DMS53 (cell line): ENCODE measurements at places on chromosomes 16 and 17.

DNA sequence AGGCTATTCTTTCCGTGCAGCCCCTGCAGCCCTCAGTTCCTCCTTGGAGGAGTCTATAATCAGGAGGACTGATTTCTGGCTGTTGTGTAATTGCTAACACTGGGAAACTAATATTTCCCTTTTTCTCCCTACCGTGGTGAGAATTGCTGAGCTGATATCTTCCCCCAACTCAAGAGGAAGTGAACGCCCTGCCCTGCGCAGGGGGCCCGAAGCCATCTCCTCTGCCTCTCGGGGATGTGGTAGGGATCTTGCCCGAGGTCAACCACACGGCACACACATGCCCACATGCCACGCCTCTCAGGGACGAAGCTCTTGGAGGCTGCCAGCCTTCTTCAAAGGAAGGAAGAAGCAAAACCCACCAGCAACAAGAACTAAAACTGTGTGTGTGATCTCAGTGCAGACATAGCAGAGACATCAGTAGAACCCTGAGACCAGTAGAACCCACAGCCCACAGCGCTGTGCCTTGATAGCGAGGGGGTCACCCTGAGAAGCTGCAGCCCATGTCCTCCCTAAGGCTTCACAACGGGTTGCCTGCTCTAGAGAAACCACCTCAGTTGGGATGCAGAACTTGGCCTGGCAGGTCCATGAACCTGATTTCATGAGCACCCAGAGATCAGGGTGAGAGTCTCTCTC lies 8.9 kb upstream of the ULK2 start:
- no peak for DNase-seq

- DNase-seq = no peak
Observed at GRCh38 chr16:68997564-68997963, 107.9 kb upstream of the HAS3 start.

- DNase-seq = no peak
Observed at GRCh38 chr17:75465039-75465438, 8.6 kb downstream of the TMEM94 start.

DNA sequence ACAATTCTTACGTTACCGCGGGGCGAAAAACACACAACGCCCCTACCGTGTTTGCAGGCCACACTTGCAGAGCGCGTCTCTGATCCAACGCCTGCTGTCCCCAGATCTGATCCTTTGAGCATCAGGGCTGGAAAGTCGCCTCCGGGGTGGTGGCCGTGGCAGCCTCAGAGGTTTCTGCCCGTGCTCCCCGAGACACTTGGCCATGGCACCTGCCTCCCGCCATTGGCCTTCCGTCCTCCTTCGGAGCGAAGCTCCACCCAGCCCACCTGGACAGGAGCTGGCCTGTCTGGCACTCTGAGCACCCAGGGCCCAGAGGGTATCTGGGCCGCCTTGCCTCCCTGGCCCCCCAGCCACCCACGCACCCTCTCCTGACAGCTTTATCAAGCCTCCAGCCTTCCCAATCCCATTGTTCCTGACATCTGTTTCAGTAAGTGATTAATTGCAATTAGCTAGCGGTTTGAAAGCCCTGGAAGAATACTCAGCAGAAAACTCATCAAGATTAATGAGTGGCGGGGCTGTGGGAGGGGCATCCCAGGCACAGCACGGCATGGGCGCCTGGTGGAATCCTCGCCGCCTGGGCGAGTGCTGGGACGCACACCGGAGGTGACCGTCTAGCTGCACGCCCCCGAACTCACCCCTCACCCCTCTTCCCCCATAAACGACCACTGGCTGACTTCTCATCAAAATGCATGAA lies 181.5 kb upstream of the GSE1 start:
- no peak for DNase-seq

GRCh38 chr17:45116434-45117016 lies 15.8 kb downstream of the PLCD3 start:
- no peak for DNase-seq

DNA sequence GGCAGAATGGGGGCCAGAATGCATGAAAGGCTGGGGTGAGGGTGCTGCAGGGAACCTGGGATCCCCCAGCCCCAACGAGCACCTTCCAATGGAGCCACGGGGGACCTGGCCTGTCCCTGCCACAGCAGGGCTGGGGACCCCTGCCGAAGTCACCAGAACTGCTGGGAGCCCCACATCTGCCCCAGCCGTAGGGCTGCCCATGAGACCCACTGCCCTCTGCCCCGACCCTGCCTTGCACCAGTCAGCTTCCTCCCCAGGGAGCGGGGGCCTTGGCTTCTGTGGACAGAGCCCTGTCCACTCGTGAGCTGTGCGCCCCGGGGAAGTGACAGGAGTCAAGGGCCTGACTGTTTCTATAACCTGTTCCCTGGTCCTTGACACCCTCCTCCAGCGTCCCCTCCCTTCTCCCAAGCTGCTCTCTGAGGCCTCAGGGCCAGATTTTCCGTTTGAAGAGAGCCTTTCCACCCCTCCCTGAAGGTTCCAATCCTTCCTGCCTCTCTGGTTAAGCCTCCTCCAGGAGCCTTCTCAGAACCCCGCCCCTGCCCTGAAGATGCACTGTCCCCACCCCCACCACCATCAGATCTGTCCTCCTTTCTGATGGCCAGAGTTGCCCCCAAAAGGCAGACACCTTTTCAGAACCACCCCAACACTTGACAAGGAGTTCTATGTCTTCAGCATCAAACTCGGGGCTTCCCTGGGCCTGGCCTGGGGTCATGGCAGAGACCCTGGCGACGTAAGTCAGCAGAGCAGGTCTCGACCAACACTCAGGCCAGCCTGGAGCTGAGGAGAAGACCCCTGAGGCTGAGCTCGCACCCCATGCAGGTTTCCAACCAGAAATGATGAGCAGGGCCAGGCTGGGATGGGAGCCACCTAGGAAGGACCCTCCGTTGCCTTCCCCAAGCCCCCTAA lies 10.7 kb upstream of the PRR29 start:
- DNase-seq = peak; percentile 19

DNA sequence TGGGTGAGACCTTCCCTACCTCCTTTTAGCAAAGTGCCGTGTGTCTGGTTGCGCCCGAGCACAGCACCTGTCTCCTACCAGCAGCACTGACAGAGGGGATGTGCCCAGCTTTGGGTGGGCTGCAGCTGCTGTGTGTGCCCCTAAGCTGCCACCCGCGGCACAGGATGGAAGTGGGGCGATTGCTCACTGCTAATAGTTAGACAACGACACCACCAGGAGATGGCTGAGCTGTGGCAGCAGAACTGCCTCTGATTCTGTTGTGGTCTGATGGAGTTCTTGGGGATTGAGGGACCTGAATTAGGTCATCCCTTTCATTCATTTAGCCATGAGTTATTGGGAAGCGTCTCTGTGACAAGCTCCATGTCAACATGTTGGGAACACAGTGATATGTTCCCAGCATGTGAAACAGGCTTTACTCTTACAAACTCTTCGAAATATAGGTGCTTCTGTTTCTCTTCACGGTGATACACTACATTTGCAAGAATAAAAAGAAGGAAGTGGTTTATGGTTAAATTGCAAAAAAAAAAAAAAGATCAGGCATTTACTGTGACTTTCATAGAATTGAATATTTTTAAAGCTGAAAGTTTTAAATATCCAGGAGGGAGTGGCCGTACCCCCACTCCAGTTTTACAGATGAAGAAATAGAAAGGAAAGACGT lies 184.4 kb downstream of the MAF start:
- DNase-seq = no peak

GRCh38 chr16:28191364-28191960 lies 20.3 kb downstream of the XPO6 start:
- no peak for DNase-seq

GRCh38 chr17:1713878-1714426 lies 3.8 kb upstream of the TLCD2 start:
- peak; percentile 62 for DNase-seq

- no peak for DNase-seq
Observed at GRCh38 chr16:18958621-18959029, 25.1 kb upstream of the TMC7 start.

DNA sequence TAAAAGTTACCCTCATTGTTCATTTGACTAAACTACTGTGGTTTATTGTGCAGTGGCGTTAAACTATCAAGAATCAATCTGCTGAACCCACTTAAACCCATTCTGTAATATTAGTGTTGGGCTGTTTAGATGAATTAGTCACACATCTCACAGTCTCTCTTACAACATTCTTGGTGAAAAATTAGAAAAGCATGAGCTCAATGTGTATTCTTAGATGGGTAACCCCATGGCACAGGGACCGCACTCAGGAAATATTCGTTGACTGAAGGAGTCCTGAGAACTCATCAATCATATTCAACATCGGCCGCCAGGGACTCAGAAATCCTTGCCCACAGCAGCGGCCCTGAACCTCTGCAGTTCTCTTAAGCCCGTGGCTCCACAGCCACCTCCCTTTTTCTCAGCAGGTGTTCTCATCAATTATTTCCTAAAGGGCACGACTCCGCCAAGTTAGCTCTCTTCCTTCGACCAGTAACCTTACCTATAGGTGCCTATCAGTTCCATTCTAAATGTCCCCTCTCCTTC lies 155.6 kb downstream of the STX8 start:
- DNase-seq = no peak

- DNase-seq = peak; percentile 92
Observed at GRCh38 chr16:3983081-3983520, 102.6 kb upstream of the CREBBP start.

DNA sequence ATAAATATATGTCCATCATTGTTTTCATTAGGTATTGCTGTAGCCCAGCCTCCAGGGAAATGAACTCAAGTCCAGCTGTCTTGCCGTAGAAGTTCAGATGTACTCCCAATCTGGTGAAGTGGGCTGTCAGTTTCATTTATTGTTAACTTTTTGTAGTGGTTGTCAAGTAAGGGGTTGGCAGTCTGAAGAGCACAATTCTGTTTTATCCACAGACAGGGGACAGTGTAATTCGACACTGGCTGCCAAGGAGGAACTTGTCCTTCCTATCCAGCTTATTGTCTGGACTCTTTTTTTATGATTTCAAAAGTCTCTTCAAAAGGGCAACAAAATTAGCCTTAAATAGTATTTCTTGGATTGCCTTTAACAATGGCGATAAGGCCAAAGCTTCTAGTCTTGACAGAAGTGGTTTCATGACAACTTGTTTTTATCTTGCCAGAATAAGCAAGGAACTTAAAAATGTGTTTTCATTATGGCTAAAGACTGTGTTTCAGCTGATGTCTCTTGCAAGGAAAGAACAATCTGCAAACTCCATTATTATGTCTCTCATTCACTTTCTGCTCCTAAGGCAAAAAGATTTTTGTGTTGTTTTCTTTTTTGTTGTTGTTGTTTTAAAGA lies 73.9 kb upstream of the TANC2 start:
- DNase-seq = peak; percentile 42

- DNase-seq = no peak
Observed at GRCh38 chr17:1612400-1612799, 16.2 kb downstream of the SLC43A2 start.

DNA sequence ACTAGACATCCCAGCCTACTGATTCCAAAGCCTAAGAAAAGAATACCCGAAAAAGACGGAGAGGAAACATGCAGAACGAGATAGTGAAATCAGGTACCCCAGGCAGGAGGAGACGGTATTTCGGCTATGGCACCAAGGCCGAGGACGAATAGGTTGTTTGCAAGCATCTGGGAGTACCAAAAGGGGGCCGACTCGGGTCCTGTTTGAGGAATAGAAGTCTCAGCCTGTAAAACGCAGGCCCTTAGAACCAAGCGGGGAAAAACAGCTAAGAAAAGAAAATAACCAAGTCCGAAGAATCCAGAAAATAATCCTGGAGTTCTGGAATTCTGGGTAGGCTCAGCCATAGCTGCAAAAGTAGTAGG lies 537 bp downstream of the SLC35B1 start:
- DNase-seq = peak; percentile 62

- no peak for DNase-seq
Observed at GRCh38 chr16:74280448-74280847, 16.2 kb upstream of the PSMD7 start.
